MM.1S (cell line): ENCODE measurements at places on chromosomes 7 and 10.

GRCh38 chr10:127151981-127152699, 44.3 kb downstream of the INSYN2A start:
- no peak for DNase-seq

GRCh38 chr7:45917658-45918057, 3.4 kb downstream of the IGFBP3 start:
- peak; percentile 69 for DNase-seq

GRCh38 chr7:135712182-135712782, 15.7 kb downstream of the SLC13A4 start:
- no peak for DNase-seq

DNA sequence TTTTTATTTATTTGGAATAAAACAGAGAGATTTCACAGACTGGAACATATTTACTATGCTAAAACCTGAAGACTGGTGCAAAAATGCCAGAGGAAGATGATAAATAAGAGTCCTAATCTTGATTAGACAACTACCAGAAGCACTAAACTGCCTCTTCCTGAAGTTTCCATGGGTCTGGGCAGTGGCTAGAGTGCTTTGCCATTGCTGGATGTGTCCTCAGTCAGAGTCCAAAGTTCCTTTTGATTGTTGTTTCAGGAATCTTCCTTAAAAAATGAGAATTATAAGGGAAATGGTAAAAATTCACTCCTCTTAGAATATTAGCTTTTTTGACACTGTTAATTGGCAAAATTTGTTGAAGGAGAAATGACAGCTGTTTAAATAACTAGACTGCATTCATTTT, 86.3 kb upstream of the AHR start:
- DNase-seq, result no peak

DNA sequence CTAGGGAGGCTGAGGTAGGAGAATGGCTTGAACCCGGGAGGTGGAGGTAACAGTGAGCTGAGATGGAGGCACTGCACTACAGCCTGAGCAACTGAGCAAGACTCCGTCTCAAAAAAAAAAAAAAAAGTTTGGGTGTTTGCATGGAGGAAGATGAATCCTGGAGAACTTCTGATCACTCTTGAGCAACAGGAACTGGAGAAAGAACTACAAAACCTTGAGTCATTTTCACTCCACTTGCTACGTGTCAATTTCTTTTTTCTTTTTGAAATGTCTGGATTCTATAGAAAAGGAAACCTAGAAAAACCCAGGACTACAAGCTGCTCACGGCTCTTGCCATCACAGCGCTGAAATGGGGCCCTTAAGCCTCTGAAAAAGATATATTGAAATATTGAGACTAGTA, 189.6 kb upstream of the NRP1 start:
- no peak for DNase-seq

GRCh38 chr10:70461397-70462348, 16.9 kb upstream of the PALD1 start:
- DNase-seq, result peak; percentile 58

GRCh38 chr7:32221056-32221455, 150.8 kb upstream of the PDE1C start:
- no peak for DNase-seq

DNA sequence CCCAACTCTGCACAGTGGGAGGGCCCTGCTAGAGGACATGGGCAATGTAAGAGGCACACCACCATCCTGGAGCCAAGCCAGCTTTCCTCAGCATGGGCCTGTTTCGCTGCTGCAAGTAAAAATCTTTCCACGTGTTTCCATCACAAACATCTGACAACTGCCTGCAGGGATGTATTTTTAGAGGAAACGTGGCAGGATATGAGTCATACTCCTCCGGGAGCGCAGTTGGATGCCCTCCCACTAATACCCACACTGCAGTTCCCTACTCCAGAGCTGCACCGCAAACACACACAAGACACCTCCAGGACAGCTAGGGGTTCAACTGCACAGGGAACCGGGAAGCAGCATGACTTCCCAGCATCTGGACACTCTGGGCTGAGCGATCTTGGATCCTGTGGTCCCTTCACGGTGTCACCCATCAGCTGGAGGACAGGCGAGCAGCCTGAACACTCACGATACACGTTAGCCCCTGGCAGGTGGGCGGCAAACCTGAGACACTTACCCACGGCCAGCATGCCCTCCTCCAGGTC, 26.1 kb downstream of the PLAC9 start:
- DNase-seq, result no peak

GRCh38 chr7:40356871-40357709, 222.3 kb downstream of the SUGCT start:
- DNase-seq, result no peak

DNA sequence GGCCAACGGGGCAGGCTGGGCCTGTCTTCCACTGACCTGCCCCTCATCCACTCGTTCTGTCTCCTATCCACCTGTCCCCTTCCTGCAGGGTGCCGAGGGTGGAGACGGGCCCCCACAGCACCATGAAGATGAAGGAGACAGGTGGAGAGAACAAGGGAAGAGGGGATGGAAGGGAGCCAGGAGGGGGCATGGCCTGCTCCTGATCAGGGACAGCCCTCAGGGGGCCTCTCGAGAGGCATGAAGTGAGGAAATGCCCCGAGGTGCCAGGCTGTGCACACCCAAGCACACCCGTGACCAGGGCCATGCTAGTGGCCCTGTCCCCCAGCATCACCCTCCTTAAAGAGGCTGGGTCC, 111.2 kb downstream of the ZMIZ1 start:
- DNase-seq, result no peak

DNA sequence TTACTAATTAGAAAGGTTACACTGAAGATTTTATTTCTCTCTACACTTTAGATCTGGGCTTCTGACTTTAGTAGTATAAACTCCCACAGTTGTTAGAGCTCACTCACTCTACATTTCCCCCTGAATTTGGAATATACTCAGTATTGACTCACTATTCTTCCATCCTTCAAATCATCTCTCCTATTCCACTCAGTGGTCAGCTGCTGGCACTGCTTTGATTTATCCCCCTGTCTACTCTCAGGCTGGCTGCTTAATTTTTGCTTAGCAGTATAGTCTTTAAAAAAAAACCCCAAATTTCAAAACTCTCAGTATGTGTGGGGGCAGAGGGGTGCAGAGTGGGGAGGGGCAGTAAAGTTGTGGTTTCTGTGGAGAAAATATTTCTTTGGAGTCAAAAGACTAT, 68.9 kb downstream of the CDK6 start:
- no peak for DNase-seq

DNA sequence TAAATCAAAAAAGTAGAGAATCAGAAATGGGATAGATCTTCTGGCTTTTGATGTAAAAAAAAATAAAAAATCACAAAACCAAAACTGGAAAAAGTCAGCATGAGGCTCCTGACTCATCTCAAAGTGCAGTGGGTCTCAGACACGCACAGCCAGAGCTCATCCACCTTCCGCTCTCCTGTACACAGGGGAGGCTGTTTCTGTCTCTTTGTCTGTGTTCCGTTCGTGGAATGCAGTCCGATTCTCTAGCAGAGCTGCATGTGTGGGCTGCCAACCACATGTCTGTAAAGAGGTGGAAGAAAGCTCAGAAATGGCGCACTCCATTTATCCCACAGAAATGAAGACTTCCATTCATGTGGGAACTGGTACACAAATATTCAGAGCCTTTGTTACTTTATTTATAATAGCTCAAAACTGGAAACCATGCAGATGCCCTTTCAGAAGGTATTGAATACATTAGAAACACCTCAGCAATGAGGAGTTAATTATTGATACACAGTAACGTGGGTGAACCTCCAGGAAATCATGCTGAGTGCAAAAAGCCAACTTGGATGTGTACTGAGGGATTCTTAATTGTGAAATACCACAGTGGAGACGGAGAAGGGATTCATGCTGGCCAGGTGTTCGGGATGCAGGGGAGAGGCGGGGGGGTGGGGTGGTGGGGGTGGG, 123.3 kb downstream of the TRRAP start:
- no peak for DNase-seq

GRCh38 chr10:77070346-77070745, 567.3 kb downstream of the KCNMA1 start:
- no peak for DNase-seq

DNA sequence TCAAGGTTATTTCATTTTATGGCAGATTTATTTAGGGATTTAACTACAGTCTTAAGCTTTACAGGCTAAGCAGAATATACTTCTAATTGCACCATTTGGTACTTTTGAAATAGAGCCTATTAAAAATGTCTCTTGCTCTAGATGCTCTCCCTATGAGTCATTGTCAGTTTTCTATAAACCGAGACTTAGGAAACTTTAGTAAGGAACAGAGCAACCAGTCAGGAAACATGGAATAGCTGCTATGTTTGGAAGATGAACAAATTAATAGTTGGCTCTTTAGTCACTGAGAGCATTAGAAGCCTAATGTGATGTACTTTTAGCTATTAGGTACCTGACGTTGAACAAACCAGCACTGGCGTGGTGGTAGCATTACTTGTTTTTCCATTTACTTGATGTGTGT, 35.3 kb downstream of the INPP5F start:
- DNase-seq, result no peak

DNA sequence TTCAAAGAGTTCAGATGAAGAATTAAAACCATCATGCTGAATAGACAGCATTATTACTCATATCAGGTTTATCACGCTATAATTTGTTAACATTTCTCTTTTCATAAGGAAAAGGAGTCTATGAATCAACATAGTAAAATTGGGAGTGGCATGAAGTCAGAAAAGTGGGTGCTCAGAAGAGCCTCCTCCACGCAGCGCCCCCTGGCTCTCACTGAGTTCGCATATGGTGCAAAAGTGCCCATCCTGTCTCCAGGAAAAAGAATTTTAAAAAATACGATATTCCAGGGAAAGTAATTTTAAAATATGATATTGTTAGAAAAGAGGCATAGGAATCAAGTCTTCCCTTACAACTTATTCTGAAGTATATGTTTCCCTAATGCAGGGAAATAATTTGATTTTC, 176.3 kb upstream of the TCERG1L start:
- no peak for DNase-seq

- DNase-seq, result peak; percentile 59
These were observed 53.1 kb upstream of the KDM7A start for GRCh38 chr7:140229591-140230515.

DNA sequence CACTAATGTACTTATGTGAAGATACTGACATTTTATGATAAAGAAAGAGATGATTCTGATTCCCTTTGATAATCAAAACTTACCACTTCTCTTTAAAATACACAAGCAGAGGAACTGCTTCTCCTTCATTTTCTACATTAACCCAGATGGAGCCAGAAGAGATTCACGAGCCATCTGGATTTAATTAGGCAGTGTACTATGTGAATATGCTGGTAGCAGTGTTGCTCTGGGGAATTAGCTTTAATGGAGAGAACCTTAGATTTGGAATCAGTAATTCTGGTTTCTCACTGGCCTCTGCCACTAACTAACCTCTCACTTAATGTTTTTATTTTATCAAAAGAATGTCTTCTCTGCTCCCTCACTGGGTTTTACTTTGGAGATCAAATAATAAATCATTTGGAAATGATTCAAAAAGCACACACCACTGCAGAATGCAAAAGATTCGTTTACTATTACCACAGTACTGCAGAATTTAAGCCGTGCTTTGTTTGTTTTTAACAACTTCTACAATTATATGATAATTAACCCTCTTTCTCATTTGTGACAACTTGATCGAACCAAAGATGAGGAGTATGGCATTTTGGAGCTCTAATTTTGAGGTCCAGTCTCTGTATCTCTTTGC, 77.5 kb upstream of the PHYHIPL start:
- no peak for DNase-seq

DNA sequence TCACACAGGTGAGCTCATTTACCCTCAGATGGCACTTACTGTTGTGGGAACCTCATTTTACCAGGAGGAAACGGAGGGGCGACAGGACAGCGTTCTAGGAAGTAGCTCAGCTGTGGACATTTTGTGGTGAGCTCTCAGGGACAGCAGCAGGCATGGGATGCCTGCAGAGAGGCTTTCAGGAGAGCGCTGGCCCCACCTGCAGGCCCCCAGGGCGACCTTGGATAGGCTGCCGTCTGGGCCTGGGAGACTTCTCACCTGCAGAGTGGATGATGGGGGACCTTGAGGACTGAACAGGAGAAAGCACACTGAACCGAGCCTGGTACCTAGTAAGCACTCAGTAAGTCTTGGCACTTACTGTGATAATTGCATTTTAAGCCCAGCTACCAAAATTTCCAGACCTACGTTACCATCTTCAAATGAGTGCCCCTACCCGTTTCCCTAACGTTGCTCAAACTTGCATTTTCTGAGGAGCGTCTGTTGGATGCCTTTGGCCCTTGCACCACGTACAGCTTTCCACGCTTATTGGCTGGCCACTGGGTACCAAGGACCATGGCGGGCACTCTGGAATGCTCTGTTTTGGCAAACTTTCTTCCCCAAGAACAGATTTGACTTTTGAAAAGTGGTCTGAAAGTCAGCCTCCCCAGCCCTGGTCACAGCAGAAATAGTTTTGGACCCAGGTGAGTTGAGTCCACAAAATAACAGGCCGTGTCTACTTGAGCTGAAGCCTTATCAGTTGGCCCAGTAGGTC, 223.4 kb downstream of the EBF3 start:
- DNase-seq, result no peak

DNA sequence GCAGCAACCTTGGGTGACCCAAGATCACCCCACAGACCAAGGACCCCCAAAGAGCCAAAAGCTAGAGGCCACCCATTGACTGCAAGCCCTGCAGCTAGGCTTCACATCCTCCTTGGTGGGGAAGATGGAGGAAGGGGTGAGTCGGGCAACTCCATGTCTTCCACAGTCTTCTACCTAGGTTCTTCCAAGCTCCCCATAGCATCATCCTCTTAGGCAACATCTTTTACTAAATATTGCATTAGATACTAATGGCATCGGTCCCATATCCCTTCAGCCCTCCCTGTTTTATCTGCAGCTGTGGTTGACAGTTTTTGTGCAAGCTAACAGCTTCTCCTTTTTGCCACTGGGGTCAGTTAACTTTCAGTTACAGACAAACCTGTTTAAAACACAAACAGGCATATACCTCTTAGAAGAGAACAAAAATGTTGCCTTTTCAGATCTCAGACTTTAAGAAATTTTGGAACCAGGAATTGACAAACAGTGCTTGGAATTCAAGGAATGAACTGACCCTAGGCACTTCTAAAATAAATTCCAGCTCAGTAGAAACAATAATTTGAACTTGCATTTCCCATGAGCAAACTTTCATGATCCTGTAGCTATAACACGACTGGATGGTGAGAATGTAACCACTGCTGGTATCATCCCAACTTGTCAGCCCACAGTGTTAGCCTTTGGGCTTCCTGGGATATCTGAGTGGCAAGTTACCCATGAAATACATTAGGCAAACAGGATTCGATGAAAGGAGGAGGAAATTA, 33.9 kb upstream of the MSMB start:
- no peak for DNase-seq

DNA sequence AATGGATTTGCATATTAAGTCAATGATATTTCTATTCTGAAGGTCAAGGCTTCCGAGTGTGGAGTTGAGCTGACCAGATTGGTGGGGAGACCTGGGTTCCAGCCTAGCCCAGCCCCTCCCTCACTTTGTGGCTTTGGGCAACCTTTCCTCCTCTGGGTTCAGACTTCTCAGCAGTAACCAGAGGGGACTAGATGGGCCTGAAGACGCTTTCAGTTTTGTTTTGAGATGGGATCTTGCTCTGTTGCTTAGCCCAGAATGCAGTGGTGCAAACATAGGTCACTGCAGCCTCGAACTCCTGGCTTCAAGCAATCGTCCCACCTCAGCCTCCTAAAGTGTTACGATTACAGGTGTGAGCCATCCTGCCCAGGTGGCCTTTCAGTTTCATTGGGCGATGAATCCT, 68.1 kb upstream of the LEP start:
- DNase-seq, result peak; percentile 26
